ENCODE measurements at places on chromosomes 6 and 20.

- DNase-seq = no peak
Observed at GRCh38 chr6:148500402-148500801, 157.8 kb downstream of the SASH1 start.

DNA sequence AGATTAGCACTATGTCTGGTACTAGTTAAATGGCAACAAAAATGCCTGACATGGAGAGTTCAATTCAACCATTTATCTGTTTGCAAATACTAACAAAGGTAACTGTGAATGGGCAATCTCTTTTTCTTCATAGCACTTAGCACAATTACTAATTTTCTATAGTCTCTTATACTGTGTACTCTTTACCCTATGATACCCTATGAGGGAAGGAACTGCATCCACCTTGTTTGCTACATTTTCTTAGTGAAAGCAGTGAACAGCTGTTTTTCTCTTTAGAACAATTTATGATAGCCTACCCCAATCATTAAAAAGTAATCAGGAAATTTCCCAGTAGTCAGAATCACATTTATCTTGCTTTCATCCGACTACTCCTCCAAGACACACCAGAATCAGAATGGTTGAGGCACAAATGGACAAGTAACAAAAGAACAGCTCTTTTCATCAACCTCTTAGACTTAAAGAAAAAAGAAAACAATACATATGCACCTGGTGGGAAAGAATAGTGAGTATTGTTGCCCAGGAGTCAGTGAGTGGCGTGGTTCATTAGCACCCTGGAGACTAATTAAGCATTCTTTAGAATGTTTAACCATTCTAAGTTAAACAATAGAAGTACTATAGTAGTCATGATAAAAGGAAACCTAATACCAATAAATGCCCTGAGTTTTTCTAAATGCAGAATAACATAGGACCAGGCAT is 16.7 kb downstream of the ZNF292 start:
- DNase-seq = no peak

DNA sequence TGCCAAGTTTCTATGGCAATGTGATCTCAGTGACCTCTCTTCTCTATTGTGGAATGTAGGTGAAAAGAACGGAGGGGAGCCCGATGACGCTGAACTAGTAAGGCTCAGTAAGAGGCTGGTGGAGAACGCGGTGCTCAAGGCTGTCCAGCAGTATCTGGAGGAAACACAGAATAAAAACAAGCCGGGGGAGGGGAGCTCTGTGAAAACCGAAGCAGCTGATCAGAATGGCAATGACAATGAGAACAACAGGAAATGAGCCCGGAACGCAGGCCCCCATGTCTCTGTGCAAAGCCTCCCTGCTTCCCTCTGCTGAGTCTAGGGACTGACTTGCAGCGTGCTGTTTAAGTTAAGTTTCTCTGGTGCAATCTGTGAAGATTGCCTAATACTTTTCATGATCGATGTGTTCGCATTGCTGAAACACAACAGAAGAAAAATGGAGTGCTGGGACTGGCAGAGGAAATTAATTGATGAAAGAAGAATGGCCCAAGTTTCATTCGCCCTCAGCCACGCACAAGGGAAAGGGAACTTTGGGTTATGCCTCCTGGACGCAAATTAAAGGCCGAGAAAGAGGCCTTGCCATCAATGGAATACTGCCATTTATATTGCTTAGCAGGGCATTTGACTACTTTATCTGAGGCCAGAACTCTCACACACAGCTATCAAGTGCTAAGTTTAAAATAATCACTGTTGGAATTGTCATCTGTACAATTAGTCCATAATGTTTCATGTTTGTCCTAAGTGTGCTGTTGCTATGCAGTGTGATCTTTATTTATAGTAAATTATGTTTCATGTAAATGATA is 146.4 kb downstream of the AKAP7 start:
- peak; percentile 88 for DNase-seq

DNA sequence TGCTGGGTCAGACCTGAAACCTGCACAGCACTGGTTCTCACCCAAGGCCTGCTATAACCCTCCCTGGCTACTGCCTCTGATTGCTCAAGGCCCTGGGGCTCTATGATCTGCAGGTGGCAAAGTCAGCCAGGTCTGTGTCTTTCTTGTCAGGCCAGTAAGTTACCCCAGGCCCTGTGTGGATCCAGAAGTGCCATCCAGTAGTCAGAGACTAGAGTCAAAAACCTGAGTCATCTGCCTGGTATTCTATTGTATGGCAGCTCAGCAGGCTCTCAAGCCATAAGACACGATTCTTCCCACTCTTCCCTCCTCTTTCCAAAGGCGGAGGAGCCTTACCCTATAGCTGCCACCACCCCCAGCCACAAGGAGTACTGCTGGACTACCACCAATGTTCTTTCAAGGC is 593.0 kb downstream of the FRK start:
- no peak for DNase-seq

DNA sequence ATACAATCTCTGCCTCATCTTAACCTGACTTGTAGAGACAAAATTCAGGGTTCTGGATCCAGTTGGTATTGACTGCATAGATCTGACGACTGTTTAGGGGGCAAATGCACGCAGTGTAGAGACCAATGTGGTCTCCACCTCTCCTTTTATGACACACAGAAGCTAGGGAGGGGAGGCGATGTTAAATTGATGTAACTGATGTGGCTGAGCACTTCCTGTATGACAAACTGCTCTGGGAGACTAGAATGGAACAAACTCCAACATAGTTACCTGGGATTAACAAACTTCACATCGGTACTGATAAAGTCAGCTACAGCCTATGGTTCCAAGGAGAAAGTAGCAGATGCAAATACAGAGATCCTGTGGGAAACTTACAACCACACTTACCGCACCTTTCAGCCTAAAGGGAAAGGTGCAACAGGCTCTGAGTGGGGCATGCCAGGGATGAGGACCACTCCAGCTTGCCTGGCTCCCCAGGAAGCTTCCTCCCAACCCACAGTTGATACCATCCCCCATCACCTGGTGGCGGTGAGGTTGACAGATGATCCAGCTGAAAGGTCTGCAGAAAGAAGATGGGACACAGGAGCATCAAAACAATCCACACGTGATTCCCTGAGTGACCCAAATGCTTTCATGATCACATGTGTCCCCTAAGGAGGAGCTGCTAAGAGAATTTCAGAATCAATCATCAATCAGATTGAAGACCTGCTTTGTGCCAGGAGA is 60.6 kb upstream of the MRPS10 start:
- no peak for DNase-seq

DNA sequence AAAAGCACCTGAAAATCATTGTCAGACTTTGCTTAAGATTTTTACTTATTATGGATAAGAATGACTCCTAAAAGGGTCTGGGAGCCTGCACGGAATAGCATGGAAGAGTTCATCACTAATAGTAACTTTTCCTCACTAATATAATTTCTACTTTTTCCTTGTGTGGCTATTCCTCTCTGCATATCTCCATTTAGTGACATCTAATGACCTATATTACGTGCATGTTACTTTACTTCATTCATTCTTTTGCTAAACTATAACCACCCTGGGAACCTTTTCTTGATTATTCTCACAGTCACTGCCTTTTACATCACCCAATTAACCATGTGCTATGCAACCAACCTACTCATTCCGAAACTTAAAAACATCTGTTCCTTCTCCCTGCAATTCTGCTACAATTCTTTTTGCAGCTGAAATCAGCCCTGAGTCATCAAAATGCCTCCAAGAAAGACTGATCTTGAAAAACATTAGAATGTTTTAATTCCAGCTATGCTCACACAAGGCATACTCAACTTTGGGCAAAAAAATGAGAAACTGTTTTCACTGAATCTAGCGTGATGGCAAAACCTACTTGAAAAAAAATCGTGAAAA is 313.3 kb downstream of the RNGTT start:
- no peak for DNase-seq

- no peak for DNase-seq
Observed at GRCh38 chr20:22819784-22820183, 215.3 kb upstream of the SSTR4 start.

DNA sequence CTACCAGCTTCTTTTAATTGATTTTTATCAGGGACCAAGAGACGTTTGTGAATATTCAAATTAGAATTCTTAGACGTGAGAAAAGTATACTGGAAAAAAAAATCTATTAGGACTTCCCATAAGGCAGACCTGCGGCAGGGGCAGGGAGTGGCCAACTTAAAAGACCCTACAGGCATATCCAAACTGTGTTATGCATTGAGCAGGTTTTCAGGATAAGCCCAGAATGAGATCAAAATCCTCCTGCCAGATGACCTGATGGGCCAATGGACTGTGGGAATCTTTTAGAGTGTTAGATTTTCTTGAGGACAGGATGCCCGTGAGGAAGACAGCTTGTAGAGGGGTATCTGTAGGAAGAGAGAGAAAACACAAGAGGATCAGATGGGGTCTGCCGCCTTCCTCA is 391.5 kb downstream of the CD83 start:
- no peak for DNase-seq

- DNase-seq = no peak
Observed at GRCh38 chr20:1212023-1212422, 8.8 kb downstream of the C20orf202 start.

DNA sequence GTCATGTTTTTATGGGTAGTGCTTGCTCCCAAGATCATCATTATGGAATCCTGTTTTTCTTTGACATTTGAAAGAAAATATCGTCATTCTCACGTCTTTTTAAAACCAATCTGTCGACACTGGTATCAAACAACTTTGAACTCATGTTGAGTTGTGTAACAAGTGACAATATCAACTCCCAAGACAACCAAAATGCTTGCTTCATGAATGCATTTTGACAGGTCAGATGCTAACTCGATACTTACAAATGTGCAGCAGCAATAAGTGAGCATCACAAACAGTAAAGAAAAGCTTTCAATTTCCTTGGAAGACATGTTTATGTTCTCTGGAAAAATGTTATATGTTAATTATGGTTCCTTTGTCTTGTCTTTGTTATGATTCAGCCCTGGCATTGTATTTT is 125.9 kb downstream of the EPHA7 start:
- no peak for DNase-seq

- DNase-seq = peak; percentile 2
Observed at GRCh38 chr6:159595173-159595572, 97.9 kb downstream of the SOD2 start.

DNA sequence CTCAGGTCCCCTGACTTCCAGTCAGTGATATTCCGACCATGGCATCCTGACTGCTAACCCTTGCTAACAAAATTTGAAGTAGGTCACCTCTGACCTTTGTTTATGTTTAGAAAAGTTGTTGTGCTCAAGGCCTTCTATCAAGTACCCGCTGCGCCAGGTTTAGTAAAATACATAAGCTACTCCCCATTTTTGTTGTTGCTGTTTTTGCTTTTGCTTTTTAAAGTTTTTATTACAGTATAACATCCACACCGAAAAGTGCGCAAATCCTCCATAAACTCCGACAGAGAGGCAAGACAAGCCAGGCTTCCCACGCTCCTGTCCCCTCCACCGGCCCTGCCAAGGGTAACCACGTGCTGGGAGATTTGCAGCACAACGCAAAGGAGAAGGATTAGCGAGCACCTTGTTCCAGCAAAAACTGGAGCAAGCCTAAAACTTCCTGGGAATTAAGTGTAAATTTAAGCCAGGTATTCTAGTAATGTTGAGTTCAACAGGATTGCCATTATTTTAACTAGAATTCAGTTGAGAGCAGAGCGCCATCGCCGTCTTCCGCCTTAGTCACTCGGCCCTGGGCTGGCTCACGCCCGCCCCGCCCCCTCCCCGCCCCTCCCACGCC is 17.8 kb upstream of the HMGN4 start:
- peak; percentile 75 for DNase-seq

DNA sequence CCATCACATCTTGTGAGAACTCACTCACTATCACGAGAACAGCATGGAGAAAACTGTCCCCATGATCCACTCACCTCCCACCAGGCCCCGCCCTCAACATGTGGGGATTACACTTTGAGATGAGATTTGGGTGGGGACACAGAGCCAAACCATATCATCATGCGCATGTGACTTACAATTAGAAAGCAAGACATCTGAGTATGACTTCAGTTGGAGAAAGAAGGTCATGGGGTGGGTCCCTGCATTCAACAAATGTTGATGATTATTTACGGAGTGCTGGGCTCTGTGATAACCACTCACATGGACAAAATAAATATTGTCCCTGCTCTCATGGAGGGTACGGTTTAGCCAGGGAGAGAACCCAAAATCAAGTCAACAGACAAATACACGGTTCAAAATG is 37.9 kb downstream of the VSTM2L start:
- no peak for DNase-seq

GRCh38 chr20:49579195-49579594 is 11.3 kb upstream of the PTGIS start:
- no peak for DNase-seq

DNA sequence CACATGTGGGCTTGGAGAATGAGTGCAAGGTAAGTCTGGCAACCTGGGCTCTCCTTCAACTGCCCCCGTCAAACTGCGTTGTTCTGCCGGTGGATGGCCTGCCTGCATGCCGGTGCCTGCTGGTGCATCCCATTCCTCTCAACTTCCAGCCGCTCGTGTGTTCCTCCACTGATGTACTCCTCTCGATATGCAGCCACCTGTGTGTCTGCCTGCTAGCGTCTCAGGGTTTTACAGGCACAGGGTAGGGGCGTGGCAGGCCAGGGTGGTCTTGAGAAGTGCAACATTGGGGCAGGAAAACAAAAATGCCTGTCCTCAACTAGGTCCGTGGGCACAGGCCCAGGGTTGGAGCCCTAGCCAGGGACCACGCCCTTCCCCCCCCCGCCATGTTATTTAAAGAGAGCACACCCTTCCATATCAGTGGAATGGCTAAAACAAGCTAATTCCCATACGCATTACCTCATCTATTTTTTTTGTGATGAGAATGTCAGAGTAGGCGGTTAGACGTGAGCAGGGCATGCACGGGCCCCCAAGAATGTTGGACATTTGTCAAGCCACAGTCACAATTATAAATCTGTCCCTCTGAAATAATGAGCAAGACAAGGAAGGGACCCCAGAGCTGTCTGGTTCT is 33.2 kb downstream of the SERPINB6 start:
- no peak for DNase-seq

DNA sequence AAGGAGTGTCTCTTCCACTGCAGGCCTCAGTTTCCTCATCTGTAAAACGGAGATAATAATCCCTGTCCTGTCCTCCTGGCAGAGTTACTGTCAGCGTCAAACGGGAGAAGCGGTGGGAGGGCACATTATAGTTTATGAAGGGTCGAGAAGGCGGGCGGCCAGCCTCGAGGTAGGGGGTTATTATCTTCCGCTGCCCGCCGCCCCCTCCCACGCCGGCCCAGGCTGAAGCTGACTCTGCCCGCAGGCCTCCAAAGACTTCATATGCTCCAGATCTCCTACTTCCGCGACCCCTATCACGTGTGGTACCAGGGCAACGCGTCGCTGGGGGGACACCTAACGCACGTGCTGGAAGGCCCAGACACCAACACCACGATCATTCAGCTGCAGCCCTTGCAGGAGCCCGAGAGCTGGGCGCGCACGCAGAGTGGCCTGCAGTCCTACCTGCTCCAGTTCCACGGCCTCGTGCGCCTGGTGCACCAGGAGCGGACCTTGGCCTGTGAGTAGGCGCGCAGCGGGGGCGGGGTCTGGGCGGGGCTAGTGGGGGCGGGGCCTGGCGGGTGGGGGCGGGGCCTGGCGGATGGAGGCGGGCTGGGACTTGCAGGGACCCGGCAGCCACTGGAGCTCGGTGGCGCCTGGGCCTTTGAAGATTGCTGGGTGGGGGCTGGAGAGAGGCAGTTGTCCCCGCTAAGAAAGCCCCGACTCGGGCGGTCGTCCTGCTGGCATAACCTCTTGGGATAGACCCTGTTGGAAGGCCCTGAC is 2.8 kb downstream of the PROCR start:
- peak; percentile 48 for DNase-seq
